ENCODE measurements at places on chromosomes 5 and 9.

- no peak for DNase-seq
These were observed 237.0 kb downstream of the SYK start for GRCh38 chr9:91038483-91039124.

GRCh38 chr9:81390792-81391456 is 298.4 kb downstream of the TLE1 start:
- DNase-seq: no peak

DNA sequence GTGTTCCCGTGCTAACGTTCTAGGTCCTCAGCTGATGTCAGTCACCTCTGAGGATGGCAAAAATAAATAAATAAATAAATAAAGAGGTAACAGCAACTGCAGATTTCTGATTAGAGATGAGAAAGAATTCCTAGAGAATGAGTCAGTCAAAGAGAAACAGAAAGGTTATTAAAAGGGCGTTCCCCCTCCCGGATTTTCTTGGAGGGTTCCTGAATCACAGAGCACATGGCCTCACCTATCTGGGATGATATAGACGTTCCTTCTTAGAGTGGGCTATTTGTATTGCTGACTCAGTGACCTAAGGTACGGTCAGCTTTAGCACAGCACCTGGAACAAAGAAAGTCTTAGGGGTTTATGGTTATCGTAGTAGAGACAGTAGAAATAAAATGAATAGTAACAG is 30.6 kb downstream of the HTR4 start:
- no peak for DNase-seq

GRCh38 chr5:134944630-134945029 is 23.1 kb upstream of the CATSPER3 start:
- DNase-seq: no peak

- DNase-seq: no peak
These were observed 60.1 kb upstream of the ZNF608 start for GRCh38 chr5:124806373-124807077.

GRCh38 chr5:5363045-5363444 is 59.4 kb upstream of the ICE1 start:
- DNase-seq: no peak
